ENCODE measurements at places on chromosomes 13 and 19.

GRCh38 chr13:39655041-39655568, 357 bp upstream of the COG6 start:
- no peak for DNase-seq

DNA sequence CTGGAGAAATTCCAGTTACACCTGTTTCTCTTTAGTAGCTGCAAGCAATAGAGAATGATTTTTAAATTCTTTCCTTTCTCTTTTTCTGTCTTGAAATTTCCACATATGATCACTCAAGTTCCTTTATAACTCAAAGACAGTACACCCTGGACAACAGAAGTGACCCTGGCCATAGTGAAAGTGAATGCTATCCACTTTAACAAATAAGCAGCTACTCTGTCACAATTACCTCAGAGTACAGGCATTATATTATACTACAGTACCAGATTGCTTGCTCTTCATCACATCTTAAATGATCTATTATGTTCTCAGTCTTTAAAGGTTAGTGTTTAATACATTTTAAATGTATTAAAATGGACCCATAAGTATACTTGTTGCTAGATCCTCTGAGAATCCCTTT, 136.2 kb downstream of the KLF12 start:
- no peak for DNase-seq

- DNase-seq: no peak
Observed at GRCh38 chr19:11942843-11943108, 17.9 kb downstream of the ZNF700 start.

DNA sequence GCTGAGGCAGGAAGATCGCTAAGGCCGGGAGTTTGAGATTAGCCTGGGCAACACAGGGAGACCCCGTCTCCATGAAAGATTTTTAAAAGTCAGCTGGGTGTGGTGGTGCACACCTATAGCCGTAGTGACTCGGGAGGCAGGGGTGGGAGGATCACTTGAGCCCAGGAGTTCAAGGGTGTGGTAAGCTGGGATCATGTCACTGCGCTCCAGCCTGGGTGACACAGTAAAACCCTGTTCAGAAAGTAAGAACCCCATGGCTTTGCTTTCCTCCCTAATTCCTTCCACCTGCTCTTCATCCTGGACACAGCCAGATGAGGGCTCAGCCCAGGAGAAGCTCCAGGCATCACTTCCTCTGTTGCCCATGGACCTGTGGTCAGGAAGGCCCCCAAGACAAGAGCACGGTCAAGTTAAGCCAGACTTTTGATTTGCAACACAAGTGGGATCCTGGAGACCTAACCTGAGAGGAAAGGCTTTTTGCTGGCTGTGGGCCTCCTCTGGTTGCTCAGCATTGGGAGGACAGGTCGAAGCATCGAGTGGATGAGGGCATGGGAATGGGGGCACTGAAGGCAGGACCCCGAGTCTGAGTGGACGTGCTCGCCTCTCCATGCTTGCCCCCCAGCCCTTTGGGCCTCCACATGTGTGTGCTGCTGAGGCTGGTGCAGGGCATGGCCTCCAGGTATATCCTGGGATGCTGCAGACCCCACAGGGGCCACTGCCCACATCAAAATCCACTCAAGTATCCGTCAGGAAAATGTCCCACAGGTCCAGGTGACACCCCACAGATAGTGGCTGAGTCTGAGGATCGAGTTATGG, 25.4 kb downstream of the TUBA3C start:
- DNase-seq: no peak

GRCh38 chr19:30131722-30132291, 189.8 kb downstream of the URI1 start:
- DNase-seq: no peak

DNA sequence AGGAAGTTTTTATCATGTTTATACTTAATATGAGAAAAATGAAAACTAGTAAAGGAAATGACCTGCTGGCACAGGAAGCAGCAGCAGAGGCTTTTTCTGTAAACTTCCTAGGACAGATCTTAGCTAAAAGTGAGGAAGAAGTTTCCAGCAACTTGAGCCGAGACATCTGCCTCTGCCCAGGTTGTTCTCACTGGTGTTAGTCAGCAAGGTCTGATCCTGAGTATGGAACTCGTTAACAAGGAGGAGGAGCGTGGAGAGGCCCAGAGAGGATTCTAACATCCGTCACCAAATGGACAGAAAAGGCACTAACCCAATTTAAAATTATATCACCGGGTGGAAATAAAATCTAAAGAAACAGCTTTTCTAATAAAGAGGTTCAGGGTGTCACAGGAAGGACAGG, 43.6 kb downstream of the PHF11 start:
- no peak for DNase-seq

- peak; percentile 49 for DNase-seq
Observed at GRCh38 chr13:28573595-28574373, 78.9 kb upstream of the FLT1 start.

GRCh38 chr13:108315273-108315672, 45.8 kb downstream of the TNFSF13B start:
- DNase-seq: no peak

DNA sequence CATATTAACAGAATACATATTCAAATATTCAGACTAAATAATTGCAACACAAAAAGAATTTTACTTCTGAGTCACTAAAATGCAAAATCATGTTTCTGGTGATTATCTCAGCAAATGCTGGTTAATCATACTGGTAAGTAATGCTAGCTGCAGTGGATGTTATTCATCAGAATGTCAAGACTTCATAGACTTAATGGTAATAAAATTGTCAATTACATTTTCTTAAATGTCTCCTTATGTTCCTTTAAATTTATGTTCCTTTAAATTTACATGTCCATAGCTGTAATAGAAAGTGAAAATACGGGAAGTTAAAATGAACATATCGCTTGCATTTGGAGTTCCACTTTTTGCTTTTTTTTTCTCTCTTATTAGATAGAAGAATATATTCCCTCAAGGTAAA, 853.0 kb downstream of the SLITRK6 start:
- no peak for DNase-seq

GRCh38 chr19:15101479-15102082, 5.6 kb upstream of the SYDE1 start:
- DNase-seq: peak; percentile 32

GRCh38 chr13:82436099-82436585, 1446.1 kb downstream of the SLITRK1 start:
- no peak for DNase-seq

GRCh38 chr13:112859817-112860190, 109.2 kb upstream of the MCF2L start:
- no peak for DNase-seq

DNA sequence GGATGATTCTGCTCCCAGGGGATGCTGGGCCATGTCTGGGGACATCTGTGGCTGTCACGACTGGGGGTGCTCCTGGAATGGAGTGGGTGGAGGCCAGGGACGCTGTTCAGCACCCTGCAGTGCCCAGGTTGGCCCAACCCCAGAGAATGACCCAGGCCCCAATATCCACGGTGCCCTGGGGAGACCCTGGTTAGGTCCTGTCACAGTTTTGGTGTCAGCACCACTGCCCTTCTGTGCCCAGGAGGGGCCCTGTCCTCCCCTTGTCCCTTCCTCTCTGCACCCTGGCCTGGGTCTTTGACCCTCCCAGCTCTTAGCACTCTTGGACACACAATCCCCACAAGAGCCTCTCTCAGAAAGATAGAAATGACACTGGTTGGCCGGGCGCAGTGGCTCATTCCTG, 85.3 kb downstream of the GADD45B start:
- DNase-seq: no peak

- DNase-seq: no peak
Observed at GRCh38 chr13:78845656-78846365, 186.9 kb upstream of the OBI1 start.
